ENCODE measurements at places on chromosomes 6 and 20.

DNA sequence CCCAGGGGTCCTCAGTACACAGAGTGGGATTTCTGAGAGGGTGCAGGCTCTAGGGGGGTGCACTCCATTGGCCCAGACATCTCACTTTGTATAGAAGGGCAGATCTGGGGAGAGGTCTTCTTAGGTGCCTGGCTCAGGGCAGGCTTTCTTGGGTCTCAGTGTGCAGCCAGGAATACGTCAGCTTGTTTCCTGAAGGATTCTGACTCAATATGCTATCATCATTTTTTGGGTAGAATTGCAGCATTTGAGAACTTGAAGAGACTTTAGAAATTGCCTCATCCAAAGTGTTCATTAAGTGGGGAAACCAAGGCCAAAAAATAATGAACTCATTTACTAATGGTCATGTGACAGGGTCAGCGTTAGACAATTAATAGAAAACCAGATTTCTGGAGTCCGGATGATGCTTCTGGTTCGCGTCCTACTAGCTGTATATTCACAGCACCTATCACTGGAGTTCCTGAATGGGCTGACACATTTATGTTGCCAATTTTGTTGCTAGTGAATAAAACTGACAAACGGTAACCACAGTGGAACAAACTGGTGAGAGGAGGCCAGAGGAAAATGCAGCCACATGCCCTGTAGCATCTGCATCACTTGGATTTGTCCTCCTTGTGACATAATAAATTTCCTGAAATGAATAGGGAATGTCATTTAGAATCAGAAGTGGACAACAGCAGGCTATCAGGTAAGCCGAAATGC lies 238.9 kb downstream of the TBC1D7 start:
- DNase-seq = peak; percentile 26

DNA sequence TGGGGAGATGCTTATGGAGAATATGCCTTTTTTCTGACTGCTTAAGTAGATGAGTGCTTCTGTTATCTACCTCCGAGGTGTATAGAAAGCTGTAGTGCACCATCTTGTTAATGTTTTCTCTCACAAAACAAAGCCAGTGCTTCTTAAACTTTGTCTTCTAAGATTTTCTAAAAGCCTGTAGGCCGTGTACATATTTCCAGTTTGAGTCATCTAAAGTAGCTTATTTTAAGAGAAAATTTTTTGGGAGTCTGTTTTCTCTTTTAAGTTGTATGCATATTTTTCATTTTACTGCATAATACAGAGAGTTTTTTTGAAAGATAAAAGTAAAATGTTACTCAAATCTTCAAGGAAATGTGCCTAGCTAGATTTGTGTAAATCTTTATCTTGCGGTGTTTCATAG lies 151.7 kb downstream of the GRIK2 start:
- DNase-seq = peak; percentile 19

DNA sequence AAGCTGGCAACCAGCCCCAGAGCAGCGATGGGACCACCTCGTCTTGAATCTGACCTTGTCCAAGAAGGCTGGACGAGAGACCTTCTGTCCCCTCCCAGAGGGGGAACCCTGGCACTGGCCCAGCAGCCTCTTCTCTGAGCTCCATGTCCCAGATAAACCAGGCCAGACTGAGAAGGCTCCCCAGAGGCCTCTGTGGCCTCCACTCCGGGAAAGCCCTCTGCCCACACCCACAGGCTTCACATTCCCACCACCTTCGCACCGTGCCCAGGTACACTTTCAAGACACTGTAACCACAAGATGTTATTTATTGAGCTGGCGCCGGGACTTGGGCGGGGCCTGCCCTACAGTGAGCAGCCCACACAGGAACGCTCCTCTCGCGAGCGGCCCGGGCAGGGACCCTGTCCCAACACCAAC lies 33.2 kb downstream of the ADA start:
- DNase-seq = no peak

GRCh38 chr6:42407379-42407778 lies 44.3 kb downstream of the TRERF1 start:
- peak; percentile 84 for DNase-seq

DNA sequence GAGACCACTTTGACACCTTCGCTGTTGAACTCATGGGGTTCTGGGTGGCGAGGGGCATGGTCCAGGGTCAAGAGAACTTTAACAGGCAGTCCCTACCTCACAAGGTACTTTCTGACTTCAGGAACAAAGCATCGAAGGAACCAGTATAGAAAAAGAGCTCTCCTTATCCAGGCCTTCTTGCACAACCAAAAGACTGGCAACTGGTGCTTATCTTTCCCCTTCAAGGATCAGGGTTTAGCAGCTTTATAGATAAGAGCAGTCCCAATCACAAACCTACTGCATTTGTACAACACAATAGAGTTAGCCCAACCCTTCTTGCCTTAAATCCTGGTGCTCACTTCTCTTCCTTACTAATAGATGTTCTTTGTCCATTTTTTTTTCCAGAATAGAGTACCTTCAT lies 116.3 kb downstream of the SNX5 start:
- DNase-seq = no peak

- DNase-seq = no peak
Measured at GRCh38 chr20:38132910-38133501, 32.1 kb downstream of the TGM2 start.

GRCh38 chr6:44456070-44456965 lies 68.8 kb downstream of the CDC5L start:
- peak; percentile 49 for DNase-seq

DNA sequence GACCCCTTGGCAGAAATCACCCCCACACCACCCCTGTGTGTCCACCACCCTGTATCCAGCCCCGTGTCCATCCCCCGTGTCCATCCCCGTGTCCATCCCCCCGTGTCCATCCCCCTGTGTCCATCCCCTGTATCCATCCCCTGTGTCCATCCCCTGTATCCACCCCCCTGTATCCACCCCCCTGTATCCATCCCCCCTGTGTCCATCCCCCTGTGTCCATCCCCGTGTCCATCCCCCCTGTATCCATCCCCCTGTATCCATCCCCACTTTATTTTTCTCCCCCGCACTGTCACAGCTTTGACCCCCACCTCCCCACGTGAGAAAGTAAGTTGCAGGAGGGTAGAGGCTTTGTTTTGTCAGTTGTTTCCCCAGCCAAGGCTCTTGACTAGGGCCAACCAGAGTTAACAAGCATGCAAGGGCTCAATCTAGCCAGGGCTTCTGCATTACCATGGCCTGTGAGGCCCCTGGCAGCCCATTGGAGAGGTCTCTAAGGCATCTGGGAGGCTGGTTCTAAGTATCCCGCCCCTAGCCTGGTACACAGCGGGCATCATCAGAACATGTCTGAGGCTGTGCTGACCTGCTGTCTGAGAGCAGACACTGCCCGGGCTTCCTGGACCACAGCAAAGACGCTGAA lies 18.1 kb upstream of the SIRPA start:
- no peak for DNase-seq

GRCh38 chr6:138857775-138858174 lies 61.9 kb downstream of the ECT2L start:
- no peak for DNase-seq

- peak; percentile 70 for DNase-seq
Measured at GRCh38 chr6:85113934-85114580, 335.8 kb upstream of the NT5E start.

DNA sequence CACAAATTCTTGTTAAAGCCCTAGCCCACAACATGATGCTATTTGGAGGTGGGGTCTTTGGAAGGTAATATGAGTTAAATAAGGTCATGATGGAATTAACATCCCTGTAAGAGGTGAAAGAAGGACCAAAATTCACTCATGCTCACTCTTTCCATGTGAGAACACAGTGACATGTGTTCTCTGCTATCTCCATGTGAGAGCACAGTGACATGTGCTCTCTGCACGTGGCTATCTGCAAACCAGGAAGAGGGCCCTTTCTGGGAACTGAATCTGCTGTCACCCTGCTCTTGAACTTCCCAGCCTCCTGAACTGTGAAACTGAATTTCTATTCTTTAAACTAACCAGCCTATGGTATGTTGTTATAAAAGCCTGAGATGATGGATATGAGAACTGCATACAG lies 1159.4 kb upstream of the ADGRB3 start:
- DNase-seq = no peak

GRCh38 chr6:4176907-4177306 lies 41.5 kb upstream of the ECI2 start:
- no peak for DNase-seq

DNA sequence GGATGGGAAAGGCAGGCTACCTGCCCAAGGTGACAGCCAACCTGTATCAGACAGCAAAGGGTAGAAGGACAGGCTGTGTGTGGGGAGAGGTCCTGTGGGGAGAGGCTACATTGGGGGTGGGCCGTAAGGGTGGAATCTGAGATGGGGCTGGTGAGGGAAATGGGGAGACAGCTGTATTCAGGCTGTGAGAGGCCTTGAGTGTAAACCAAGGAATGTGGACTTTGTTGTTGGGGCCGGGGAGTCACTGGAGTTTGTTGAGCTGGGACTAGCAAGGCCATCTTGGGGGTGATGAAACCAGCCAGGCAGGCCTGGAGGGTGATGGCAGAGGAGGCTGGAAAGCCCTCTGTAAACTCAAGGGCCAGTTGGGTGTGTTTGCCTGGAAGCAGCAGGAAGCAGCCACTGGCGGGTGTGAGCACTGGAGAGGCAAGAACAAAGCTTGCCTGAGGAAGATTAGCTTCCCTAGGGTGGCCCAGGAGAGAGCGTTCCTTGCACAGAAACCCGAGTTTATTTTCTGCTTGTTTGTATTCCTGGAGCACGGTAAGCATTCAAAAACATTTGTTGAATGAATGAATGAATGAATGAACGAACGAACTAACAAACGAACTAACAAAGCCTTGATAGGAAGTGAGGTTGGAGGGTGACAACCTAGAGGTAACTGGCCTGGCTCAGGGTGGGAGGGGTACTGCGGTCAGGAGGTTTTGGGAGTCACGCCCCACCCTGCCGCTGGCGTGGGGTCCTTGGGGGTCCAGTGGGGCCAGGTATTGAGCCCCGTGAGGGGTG lies 18.9 kb downstream of the TTBK1 start:
- DNase-seq = no peak

DNA sequence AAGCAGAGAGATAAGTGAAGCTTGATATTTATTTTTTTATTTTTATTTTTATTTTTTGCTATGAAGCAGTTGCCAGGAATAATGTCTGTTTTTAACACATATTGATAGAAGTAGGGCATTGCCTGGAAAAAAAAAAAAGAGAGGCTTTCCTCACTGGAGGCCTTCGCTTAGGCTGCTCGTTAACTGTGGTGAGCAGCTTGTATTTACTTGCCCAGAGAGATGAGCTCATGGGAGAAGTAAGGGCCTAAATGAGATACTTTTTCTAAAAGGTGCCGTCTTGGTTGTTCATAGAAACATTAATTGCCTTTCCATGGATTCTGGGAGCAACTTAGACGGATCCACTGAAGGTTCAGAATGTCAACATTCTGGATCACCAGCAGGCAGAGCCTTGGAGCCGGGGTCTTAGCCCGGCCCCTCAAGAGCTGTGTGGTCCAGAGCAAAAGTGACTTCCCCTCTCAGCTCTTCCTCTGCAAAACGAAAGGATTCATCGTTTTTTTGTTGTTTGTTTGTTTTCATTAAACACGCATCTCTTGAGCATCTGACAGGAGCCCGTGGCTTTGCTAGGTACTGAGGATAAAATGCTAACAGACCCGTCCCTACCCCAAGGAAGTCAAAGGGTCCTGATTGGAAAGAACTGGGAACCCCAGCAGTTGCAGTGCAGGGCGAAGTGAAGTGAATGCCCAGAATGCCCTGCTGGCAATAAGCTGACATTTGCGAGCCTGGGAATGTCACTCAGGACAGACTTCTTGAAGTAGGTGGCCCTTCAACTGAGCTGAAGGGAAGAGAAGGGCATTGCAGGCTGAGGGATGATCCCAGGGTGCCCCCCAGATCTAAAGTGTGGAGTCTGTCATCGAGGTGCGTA lies 138.5 kb downstream of the ZDHHC14 start:
- DNase-seq = no peak

DNA sequence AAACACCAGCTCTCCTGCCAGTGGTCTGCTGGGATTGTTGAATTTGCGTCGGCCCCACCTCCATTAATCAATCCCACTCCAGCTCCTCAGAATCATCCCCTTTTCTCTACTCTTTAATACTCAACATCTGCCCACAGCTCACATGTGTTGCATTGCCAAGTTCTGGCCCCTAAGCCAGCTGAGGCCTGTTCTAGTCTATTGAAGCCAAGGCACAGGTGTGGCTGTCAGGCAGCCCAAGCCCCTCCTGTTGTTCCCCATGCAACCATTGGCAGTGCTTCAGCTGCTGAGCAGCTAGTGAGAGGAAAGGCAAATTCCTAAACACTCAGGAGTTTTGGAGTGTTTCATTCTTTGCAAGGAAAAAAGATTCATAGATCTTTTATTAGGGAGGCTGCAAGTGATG lies 128.0 kb upstream of the NT5E start:
- DNase-seq = no peak

DNA sequence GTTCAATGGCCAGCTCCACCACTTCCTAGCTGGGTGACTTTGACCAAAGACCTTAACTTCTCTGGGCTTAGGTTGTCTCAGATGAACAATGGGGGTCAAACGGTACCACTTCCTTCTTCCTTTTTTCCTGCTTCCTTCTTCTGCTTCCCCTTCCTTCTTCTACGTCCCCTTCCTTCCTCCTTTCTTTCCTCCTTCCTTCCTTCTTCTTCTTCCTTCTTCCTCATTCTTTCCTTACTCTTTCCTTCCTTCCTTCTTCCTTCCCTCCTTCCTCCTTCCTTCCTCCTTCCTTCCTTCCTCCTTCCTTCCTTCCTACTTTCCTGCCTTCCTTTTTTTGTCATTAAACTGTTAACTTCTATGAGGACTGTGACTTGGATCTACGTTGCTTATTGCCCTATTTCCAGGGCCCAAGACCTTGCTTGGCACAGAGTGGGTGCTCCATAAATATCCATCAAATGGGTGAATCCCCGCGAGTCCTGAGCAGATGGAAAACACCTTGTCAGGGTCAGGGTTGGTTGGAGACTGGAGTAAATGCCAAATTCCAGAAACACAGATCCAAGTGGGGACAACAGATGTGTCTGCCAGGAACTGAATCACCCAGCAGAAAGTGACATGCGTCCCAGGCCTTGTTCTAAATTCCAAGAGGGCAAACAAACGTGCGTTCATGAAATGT lies 243.3 kb downstream of the PREX1 start:
- DNase-seq = no peak

- no peak for DNase-seq
Measured at GRCh38 chr6:92433911-92434310, 985.4 kb downstream of the EPHA7 start.

DNA sequence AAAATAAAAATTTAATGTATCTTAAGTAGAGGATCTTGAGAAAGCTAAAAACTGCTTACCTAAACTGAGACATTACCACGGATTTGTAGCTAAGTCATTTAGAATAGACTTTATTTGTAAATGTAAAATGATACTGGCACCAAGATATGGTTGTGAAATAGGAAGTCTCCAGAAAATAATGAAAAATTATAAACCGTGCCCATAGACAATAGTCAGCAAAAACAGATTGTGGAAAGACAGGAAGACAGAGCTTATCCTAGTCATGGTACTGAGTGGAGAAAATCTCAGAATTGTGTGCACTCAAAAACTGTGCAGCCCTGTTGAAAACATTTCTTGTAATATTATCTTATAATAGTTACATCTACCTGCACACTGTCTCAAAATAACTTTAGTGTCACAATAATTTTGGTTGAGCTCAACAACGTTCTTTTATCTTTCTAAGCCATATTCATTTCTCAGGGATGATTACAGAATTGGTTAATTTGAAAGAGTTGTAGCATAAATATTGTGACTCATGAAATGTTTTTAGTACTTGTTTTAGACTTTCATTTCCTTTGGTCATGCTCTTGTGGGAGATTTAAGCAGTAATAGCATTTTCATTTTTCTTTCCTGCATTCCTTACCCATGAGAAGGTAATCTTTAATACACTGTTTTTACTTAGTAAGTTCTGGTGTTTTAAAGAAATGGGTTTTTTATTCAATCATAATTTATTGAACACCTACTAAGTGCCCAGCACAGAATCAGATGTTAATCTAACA lies 174.5 kb downstream of the SOX4 start:
- peak; percentile 69 for DNase-seq

All from fibroblast of skin of abdomen (primary cell).